Bone marrow (tissue), 2 donors: ENCODE measurements at places on chromosomes 5 and 9.

DNA sequence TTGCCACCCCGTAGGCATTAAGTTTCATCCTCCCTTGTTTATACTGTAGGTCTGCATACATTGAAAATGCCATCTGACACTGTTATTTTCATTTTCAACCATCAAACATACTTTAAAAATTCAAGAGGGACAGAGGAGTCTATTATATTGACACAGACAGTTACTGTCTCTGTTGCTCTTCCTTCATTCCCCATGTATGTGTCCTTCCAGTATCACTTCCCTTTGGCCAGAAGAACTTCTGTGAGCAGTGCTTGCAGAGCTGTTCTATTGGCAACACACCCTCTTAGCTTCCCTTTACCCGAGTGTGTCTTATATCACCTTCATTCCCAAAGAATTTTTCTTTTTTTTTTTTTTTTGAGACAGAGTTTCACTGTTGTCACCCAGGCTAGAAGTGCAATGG, 42.8 kb downstream of the RASGEF1C start:
- DNase-seq = no peak

- DNase-seq = no peak
These were observed 20.0 kb upstream of the SPATA31E1 start for GRCh38 chr9:87862536-87863268.

DNA sequence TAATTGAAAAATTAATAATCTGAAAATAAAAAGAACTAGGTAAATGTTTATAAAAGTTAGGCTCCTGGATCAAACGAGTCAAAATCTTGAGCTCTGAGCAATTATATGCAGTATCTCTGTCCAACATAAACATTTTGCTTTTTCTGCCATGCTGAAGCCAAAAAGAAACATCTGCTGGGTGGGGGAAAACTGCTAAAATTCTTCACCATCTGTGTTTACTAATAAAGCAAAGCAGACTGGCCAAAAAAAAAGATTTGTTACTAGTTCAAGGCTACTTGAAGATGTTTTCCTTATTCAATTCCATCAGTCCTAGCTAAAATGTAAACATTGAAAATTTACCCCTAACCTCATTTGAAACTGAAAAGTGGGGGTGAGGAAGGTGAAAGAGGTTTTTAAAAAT, 29.7 kb downstream of the GTF3C4 start:
- no peak for DNase-seq

DNA sequence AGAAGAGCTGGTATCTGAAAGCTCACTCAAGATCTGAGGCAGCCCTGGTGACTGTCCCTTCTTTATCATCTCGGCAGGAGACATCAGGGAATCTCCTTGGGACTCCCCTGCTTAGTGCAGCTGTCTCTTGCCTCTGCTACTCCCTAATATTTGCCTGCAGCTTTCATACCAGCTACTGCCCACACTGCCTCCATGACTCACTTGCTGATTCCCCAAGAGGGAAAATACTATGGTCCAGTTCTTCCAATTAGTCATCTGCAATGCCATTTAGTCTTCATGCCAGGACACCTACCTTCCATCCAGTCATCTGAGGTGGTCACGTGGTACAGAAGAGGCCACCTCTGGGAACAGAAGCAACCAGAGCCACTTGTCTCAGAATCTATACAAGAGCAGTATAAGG, 270.8 kb downstream of the NTRK2 start:
- DNase-seq = no peak

GRCh38 chr9:14170973-14171596, 142.9 kb downstream of the NFIB start:
- no peak for DNase-seq

- no peak for DNase-seq
These were observed 2.1 kb downstream of the TTLL11 start for GRCh38 chr9:122090981-122091380.

DNA sequence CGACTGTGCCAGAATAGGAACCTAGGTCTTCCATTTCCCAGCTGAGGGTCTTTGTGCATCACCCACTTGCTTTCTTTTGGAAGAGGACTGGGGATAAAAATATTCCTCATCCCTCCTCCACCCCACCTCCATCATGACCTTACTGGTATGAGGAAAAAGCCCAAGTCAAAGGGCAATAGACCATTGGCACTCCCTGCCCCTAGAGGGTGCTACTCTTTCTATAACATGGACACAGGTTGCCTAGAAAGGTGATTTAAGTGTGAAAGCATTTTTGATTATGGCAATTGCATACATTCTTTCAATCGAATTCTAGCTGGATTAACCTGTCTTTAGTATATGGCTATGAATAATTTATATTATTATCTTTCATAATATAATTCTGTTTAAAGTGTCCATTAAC, 22.8 kb upstream of the ZNF618 start:
- no peak for DNase-seq

DNA sequence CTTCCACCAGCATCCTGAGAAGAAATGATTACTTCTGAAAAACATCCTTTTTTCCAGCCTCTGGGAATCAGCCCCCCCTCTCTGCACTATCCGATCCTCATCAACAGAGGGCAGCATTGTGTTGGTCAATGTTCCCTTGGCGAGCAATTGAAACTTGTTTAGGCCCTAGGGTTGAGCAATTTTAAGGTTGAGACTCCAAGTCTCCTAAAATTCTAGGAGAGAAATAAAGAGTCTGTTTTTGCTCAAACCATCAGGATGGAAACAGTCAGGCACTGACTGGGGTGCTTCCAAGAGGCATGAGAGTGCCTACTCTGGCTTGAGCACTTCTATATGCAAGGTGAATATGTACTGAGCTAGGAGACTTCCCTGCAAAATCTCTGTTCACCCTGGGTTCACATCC, 12.4 kb upstream of the CYFIP2 start:
- DNase-seq = no peak

GRCh38 chr9:79551994-79552393, 19.8 kb upstream of the TLE4 start:
- no peak for DNase-seq

GRCh38 chr9:19231126-19231903, 822 bp downstream of the DENND4C start:
- peak; percentile 21 for DNase-seq

DNA sequence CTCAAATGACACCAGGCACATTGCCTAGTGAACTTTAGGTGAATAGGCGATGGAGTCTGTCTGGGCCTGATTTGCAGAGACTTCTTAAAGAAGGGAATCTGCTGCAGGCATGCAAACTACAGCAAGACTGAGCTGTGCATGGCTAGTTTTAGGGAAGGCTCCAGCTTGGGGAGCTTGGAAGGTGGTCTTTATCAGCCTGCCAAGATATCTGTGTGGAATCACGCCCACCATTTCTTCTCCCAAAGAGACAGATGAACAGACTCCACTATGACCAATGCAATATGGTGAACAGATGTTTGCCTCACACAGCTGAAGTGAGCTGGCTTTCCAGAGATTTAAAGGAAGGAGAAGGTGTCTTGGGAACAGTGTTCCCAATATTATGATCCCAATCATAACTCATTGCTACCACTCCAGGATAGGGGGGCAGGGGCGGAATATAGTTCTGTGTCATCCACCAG, 129.0 kb upstream of the HMHB1 start:
- no peak for DNase-seq

- DNase-seq = no peak
These were observed 65.0 kb downstream of the SNCAIP start for GRCh38 chr5:122377026-122377425.

GRCh38 chr9:114050646-114051045, 27.5 kb downstream of the AMBP start:
- no peak for DNase-seq

GRCh38 chr5:168879929-168880328, 300.8 kb upstream of the PANK3 start:
- DNase-seq = no peak

DNA sequence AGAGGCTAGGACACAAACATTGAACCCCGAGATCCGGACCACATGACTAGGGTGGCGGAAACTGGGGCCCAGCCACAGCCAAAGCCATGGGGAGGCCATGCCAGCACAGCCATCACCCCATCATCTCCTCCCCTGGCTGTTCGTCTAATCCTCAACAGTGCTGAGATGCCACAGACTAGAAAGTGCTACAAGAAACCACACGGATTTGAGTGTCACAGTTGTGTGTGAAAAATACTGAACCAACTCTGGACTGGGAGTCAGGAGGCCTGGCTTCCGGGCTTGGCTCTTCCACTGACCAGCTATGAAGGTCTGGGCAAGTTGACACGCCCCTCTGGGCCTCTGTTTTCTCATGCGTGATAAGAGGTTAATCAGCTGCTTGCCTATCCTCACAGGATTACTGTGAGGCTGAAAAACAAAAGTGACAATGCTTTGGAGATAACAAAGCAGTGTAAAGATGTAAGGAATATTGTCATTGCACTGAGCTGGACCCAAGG, 38.8 kb upstream of the SHB start:
- DNase-seq = no peak

GRCh38 chr9:12878351-12878978, 103.6 kb downstream of the LURAP1L start:
- DNase-seq = no peak

- no peak for DNase-seq
These were observed 88.7 kb downstream of the TRIO start for GRCh38 chr5:14231890-14232289.

GRCh38 chr9:76302947-76303550, 91.2 kb downstream of the RFK start:
- DNase-seq = peak; percentile 23

DNA sequence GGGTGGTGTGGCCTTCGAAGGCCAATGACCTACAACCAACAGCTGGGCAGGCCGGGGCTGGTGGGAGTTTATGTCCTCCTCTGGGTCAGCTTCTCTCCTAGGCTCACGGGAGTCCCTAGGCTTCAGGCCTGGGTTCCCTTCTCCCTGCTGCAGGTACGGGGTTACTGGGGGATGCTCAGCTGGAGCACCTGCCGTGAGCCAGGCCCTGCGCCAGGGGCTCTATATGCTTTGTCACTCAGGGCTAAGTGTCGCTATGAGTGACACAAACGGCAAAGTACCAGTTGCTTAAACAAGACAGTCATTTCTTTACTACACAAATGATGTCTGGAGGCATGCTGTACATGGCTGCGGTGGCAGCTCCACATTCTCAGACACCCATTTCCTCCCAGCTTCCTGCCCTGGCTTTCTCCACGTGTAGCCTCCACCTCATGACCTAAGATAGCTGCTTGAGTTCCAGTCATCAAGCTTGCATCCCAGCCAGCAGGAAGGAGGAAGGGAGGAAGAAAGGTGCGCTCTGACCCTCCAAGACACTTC, 22.5 kb upstream of the NINJ1 start:
- no peak for DNase-seq

- DNase-seq = no peak
These were observed 2.4 kb downstream of the TMOD1 start for GRCh38 chr9:97503862-97504210.

DNA sequence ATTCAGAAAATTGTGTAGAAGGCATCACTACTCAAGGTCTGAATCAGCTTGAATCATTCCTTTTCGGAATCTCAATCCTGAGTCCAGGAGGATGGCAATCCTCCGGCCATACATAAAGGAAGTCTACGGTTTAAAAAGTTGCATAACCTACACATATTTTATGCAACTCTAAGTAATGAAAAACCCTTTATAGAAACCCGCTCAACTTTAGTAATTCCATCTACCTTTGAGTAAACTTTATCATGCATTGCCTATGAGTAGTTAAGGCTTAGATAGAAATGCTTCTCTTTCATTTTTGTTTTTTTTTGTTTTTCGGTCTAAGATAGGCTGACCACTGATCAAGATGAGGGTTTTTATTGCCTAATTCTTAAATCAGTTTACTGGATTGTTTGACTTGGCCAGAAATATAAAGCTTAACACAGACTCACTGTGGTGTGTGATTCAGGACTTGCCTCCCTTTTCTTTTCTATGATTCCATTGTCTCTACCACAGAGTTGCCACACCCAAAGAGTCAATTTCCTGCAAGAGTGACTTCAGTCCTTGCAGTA, 85.0 kb downstream of the LURAP1L start:
- DNase-seq = no peak

DNA sequence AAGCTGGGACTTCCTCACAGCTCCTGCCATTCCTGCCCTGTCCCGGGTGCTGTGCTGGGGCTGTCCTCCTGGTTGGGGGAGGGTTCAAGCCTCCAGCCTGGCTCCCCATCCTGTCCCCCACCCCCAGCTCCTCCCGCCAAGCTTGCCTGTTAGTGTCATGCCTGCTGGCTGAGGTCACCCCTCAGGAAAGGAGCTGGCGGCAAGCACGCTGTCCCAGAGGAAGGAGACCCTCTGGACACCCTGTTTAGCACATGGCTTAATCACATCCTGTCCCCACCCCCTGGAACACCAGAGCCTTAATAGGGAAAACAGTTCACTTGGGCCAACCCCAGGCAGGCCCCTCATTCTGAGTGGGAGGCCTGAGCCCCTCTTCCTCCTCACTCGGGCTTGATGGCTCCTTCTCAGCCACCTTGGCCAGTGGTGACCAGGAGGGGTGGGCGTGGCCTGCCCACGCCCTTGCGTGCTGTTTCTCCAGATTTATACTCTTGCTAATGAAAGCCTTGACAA, 9.2 kb upstream of the PHYHD1 start:
- DNase-seq = no peak

- DNase-seq = no peak
These were observed 102.5 kb upstream of the SREK1 start for GRCh38 chr5:66041627-66042026.
